ENCODE measurements at places on chromosomes 1 and 21.

DNA sequence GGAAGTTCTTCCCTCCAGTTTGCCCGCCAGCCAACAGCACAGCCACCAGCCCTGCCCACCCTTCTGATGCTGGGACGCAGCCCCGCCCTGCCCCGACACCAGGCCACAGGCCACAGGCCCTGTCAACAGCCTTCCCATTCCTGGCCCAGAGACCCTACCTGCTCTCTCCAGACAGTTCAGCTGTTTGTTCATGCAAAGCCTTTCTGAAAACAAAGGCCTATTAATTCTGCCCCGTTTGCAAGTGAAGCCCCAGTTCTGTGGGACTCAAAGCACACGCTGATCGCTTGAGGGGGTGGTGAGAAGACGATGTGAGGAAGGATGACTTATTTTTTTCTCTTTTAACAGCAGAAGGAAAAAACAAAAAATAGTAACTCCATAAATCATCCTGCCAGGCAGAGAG is 55.4 kb upstream of the KIF26B start:
- H3K4me3 ChIP-seq = no peak overlapping the region
- no peak for DNase-seq
- no peak overlapping the region for H3K27ac ChIP-seq
- H3K36me3 ChIP-seq = no peaks in the 10 kb centered on the region

DNA sequence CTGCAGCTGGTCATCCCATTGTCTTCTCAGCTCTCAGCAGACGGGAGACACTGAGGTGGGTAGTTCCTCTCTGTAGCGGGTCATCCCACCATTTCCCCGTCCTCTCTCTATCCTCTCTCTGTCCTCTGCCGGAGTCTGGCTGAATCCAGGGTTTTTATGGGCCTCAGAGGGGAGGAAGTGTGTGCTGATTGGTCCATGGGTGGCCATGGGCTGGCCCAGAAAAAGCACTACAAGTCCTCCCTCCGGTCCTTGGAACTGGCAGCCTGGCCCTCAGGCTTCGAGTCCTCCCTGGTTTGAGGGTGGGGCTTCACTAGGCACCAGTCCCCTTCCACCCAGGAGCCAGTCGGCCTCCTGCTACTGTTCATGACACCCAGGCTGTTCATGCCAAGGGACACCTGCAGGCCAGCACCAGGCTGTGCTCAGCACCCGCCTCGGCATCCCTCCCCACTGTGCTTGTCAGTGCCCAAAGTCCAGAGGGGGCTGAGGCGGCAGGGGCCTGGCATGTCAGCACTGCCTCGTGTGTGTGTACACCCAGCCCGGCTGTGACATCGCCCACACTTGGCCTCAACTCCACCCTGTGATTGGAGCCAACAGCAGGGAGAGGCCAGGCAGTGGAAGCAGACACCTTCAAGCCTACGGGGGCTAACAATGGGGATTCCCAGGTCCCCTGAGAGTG is 23.0 kb upstream of the LRRC8C start:
- no peak overlapping the region for H3K4me3 ChIP-seq
- no peaks in the 10 kb centered on the region for H3K27me3 ChIP-seq
- DNase-seq = no peak

GRCh38 chr1:200179781-200180160 is 152.3 kb downstream of the NR5A2 start:
- no peak for DNase-seq
- no peaks in the 10 kb centered on the region for H3K4me1 ChIP-seq
- H3K4me3 ChIP-seq = no peak overlapping the region

DNA sequence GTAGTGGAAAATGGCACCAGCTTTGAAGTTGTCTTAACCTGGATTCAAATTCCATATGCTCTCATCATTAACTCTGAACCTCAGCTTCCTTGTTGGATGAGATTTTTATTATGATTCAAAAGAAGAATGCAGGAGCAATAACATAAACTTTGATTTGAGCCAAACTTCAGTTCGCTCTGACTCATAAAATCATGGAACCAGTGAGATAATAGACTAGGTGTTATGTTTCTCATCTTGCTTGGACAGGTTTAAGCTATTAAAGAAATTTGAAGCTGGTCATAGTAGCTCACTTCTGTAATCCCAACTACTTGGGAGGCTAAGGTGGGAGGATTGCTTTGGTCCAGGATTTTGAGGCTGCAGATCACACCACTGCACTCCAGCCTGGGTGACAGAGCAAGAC is 172.8 kb downstream of the CLEC20A start:
- no peaks in the 10 kb centered on the region for H3K4me1 ChIP-seq
- no peaks in the 10 kb centered on the region for H3K36me3 ChIP-seq
- no peak for DNase-seq

DNA sequence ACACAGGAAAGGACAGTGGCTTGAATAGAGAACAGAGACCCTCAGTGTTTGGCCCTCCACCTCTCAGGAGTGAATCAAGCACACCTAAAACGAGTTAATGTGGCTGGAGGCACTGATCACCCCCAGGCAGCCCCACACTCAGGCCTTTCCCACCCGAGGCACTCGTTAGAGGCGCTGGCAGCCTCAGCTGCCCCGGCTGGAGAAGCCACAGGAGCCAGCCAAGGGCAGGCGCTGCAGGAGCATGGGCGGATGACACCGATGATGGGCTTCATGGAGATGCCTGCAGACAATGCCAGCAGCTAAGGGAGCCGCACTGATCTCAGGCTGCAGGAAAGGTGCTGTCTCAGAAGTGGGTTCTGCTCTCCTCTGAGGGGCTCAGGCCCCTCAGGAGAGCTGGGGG is 24.1 kb upstream of the ABCG1 start:
- DNase-seq = no peak
- H3K4me1 ChIP-seq = no peaks in the 10 kb centered on the region
- no peaks in the 10 kb centered on the region for H3K36me3 ChIP-seq
- no peak overlapping the region for H3K4me3 ChIP-seq

DNA sequence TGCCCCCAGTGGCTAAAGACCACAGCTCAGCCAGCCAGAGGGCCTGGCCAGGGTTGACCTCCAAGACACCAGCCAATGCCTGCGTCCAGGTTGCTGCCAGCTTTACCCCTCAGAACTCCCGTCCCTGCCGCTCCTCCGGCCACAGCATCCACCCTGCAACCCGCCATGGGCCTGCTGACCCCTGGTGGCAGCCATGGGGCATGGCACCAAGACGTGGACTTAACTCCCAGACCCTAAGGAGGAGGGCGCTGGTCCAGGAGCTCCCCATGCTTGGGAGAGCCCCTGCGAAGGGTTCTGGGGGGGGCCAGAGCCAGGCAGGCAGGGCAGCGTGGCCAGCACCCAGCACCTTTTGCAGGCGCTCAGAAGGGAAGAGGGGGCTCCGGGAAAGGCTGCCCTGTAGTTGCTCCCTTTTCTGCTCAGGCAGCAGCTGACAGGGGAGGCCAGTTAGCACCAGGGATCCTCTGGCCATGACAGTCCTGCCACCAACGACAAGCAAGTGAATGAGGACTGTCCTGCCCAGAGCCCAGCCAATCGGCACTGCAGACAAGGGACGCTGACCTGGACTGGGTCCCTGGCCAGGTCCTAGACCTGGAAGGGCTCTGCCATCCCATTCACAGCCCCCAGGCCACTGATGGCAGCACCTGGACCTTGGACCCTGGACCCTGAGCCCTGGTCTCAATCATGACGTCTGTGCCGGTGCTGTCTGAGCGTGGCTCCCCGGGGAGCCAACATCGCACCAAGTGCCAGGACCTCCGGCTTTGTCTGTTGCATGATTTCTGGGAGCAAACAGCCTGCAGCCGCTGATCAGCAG is 246.2 kb downstream of the NPHP4 start:
- H3K27ac ChIP-seq = no peak overlapping the region
- no peaks in the 10 kb centered on the region for H3K36me3 ChIP-seq
- peaks cover 16% of the 10 kb centered on the region for H3K4me1 ChIP-seq

All from H1 (cell line).